ENCODE measurements at places on chromosomes 1 and 21. TPM values are rescaled to one million over a fixed set of nuclear protein-coding genes. Genes with fewer than 3 reads are reported as not detected.

Gene EVA1C
- 8.5 TPM for total RNA-seq

Gene PEAR1
- total RNA-seq, result 12.7 TPM

Gene PLXNA2
- total RNA-seq, result 18.3 TPM

Gene EXO1
- total RNA-seq, result 1.6 TPM

Gene PTCH2
- total RNA-seq, result 0.33 TPM

Gene ARHGAP30
- total RNA-seq, result not detected

Gene TMEM52
- 0.43 TPM for total RNA-seq

Gene KANK4
- 0.07 TPM for total RNA-seq

Gene PROK1
- not detected for total RNA-seq

All from smooth muscle cell of the pulmonary artery (primary cell).